ENCODE measurements at places on chromosomes 4 and X.

- DNase-seq, result peak; percentile 1
These were observed 9.2 kb downstream of the VCX start for GRCh38 chrX:7852166-7852565.

DNA sequence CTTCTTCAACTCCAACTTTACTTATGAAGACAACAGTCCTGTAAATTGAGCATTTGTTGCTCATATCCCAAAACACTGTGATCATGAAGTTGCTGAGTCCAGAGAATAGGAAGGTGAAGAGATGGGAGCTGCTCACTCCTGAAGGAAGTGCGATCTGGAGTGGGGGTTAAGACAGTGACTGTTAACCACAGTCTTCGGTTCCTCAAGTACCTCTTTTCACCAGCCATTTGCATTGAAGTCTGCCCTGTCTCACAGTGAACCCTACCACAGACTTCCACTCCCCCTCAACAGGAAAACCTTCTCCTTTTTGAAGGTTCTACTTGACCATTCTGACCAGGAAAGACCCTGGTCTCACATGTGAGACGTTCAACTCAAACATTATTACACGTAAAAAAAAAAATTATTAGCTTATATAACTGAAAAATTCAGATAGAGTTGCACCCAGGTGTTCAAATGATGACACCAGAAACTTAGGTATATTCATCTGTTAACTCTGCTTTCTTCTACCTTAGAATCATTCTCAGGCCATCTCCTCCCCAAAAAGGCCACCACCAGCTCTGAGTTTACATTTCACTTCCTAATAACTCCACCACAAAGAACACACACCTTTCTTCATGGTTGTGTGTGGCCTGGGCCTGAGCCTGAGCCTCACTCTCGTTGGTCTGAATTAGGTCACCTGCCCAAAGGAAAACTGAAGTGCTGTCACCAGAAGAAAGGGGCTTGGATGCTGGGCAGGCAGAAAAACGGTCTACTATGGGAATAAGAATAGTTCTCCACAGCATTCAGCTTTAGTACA lies 199.2 kb downstream of the DCTD start:
- DNase-seq, result no peak

DNA sequence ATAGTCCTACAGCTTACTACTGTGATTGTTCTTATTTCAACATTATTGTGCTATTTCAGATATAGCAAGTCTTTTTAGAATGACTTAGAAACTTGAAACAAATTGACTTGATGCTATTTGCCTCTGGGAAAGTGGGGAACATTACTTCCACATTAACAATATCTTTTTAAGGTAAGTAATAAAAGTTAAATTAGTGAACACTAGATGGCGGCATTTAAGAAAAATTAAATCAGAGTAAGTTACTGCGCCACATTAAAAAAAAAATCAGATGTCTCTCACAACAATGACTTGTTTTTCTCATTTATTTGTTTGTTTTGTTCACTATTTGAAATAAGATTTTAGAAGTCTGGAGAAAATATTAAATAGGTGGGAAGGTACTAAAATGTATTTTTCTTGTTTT lies 1026.9 kb upstream of the SLIT2 start:
- peak; percentile 35 for DNase-seq

DNA sequence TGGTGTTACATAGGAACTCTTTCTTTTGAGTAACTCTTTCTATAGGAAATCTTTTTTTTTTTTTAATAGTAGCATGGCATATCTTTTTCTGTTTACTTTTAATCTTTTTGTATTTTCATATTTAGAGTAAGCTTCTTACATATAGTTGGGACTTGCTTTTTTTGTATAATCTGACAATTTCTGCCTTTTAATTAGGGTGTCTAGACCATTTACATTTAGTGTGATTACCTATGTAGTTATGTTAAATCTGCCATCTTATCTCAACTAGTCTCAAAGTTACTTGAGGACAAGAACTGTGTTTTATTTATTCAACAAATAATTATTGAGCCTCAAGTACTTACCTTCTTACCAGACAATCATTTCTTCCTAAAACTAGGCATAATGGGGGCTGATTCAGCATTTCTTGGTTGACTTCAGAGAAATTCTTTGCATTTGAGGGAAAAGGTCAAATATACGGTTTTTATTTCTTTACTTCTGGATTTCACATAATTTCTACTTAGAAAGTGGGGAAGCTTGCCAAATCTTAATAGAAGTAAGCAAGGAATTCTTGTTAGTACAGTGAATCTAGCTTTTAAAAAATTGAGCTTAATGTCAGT lies 28.6 kb downstream of the MND1 start:
- DNase-seq, result no peak

GRCh38 chr4:133694416-133694815 lies 507.2 kb downstream of the PABPC4L start:
- peak; percentile 12 for DNase-seq

- no peak for DNase-seq
These were observed 10.6 kb downstream of the UVSSA start for GRCh38 chr4:1357356-1358248.

GRCh38 chr4:38681281-38681991 lies 17.4 kb downstream of the KLF3 start:
- DNase-seq, result no peak

- no peak for DNase-seq
These were observed 260.8 kb upstream of the TENM3 start for GRCh38 chr4:181982437-181982836.

- no peak for DNase-seq
These were observed 78.8 kb downstream of the FAM184B start for GRCh38 chr4:17702641-17703040.

- no peak for DNase-seq
These were observed 50.0 kb downstream of the CCNI start for GRCh38 chr4:77025643-77026321.

- peak; percentile 74 for DNase-seq
These were observed 43.5 kb downstream of the NUDT9 start for GRCh38 chr4:87465739-87466366.

DNA sequence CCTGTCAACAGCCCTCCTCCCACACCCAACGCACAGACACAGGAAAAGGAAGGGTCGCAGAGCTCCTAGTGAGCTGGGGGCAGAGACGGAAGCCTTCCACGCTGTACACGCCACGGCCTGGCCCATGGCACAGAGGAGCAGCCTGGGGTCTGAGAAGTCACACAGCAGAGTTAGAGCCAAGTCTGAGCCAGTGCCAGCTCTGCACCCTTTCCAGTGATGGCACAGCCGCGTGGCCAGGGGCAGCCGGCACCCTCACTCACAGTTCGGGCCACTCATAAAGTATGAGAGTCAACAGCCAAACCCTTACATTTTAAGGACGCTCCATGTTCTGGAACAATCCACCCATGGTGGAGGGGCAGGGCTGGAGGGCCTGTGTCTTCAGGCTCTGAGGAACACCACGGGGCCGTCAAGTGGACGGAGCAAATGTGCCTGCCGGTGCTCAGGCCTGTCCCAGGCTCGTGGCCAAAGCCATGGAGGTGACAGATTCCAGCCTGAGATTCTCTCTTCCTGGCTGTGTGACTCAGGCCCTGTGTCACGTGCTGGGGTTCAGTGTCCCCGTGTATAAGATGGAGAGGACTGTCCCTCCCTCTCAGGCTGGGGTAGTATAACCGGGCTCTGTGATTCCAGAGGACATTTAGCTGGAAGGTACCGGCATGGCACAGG lies 91.2 kb downstream of the ABLIM2 start:
- DNase-seq, result no peak

DNA sequence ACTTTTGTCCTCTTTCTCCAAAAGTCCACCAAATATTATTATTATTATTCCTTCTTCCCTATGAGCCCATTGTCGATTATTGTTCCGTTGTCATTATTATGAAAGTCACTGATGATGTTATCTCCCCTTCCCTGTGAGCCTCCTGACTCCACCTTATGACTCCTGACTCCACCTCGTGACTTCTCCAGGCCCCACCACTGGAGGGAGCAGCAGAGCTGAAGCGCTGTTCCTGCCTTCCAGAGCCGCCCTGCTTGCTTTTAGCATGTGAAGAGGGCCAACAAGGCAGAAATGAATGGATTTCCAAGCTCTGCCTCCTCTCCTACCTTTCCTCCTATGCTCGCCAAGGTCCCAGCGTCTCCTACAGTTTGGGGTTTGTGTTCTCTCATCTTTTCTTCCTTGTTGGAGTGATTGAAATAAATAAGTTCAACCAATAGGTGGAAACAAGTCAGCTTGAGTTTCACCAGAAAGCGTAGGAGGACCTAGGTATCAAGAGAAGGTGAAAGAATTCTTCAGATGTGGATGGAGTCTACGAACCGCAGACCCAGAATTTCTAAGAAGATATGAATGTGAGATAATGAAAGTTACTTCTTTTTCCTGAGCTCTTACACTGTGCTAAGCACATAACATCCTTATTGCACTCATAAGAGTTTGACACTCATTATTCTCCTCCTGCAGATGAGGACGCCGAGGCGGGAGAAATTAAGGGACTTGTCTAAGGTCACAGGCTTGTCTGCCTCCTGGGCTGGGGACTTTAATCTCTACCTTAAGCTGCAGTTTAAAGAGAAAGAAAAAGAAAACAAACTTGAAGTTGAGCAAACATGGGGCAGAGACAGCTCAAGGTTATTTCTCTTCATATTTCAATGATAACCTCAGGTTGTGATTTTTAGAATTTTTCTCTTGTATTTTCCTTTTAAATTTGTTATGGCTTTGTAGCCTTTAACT lies 26.1 kb downstream of the IGSF1 start:
- DNase-seq, result peak; percentile 35

DNA sequence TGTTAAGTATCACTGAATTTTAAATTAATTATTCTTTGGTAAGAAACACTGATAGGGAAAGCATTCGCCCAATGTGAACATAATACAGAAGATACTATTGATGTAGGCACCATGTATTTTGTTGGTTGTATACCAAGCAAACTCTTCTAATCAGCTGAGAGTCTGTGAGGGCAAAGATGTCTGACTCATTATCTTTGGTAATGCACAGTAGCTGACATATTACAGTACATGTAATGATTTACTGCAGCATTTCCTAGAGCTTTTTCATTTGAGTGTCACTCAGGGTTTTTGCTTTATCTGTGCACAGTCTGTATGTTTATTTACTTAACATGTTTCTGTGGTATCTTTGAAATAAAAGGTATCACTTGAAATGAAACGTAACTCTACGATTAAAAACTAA lies 49.2 kb downstream of the CENPVL3 start:
- no peak for DNase-seq

Data from NAMALWA (cell line).